ENCODE measurements at places on chromosomes 5 and 9.
A peak's percentile ranks its signal among the peaks of the same experiment; 100 is the strongest.

GRCh38 chr9:91994422-91994821, 44.4 kb upstream of the ROR2 start:
- DNase-seq = no peak

- no peak for DNase-seq
Measured at GRCh38 chr5:170939178-170939577, 77.4 kb downstream of the RANBP17 start.

- no peak for DNase-seq
Measured at GRCh38 chr5:150114102-150114641, 27.8 kb upstream of the CSF1R start.

DNA sequence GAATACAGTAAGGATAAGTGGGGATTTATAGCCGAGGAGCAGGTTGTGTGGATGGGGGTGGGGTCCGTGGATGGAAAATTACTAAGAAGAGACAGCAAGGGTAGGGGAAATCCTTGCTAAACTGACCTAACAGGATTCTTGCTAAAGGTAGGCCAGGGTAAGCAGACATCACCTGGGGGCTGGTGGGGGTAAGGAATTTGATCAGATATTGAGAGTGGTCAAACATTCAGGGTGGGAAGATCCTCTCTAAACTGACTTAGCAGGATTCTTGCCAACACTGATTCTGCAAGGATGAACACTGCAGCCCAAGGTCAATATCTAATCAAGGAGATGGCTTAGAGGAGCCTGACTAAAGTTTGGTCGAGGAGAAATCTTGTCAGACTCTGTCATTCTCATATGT, 2.7 kb upstream of the PLGRKT start:
- DNase-seq = no peak

- DNase-seq = no peak
Measured at GRCh38 chr9:134547161-134548100, 94.2 kb upstream of the COL5A1 start.

DNA sequence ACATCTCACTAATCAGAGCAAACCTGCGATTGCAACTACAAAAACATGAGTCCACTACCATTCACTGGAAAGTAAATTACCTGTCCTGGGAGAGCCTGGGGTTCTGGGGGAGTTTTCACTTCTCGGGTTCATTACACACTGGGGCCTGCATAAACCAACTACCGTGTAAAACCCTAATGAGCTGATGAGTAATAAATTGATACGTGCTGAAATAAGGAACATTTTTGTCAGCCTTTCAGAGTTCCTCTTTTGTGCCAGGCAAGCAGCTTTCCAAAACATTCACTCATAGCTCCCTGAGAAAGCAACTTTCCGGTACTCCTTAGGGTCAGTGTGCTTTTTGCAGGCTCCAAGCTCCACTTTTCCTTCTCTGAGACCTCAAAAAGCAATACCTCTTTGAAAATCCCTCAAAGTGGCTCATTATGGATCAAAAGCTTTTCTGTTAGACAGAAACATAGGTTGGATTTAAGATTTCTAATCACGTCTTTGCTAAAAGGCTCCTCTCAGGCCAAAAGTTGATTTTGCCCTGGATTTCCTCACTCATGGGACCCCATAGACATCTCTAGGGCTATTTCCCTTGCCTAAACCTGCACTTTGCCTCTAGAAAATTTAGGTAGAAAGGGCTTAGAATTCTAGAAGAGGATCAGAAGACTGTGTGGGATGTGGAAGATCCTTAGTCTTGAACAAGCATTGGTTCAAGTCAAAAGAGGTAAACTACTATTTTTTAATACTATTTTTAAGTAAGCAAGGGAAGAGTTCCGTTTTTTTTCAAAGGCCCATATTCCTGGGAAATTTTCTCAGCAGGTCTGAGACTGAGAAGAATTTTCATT, 74.8 kb downstream of the ST8SIA4 start:
- no peak for DNase-seq

- DNase-seq = no peak
Measured at GRCh38 chr5:136420168-136420898, 55.0 kb upstream of the TRPC7 start.

GRCh38 chr9:110936237-110936636, 102.0 kb downstream of the LPAR1 start:
- no peak for DNase-seq

GRCh38 chr5:156148301-156148700, 178.7 kb upstream of the SGCD start:
- DNase-seq = peak; percentile 82

GRCh38 chr5:148910216-148910615, 83.8 kb downstream of the ADRB2 start:
- no peak for DNase-seq

DNA sequence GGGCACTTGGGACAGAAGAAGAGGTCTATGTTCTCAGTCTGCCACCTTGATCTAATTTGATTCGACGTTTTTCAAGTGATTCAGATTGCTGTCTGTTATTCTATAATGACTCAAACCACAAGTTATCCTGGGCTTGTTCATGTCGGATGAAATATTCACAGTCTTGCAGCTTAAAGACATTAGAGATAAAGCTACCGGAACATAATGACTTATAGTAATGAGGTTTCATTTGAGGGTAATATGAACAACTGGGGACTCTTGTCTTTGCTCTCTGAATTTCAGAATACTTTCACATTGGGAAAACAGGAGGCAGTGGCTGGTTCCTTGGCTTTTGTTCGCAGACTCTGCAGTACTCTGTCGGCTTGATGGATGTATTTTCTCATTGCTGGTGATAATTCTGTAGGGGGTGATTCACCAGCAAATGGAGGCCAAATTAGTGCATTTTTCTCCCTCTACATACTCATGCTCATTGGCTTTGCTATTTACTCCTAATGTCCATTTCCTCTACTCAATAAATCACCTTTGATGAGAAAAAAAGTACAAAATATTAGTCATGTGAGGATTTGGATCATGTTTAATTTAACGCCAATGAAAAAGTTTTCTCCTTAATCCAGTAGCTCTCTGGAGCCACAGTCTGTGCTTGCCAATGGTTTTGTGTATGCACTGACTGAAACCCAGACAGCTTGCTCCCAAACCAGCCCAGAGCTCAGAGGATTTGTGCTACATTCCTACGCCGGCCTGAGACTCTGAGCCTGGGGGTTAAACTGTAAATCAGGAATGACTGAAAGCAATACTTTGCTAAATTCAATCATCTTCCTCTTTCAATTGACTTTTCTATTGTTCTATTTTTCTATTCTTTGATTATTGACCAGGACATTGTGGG, 154.7 kb upstream of the ANKH start:
- DNase-seq = peak; percentile 97

DNA sequence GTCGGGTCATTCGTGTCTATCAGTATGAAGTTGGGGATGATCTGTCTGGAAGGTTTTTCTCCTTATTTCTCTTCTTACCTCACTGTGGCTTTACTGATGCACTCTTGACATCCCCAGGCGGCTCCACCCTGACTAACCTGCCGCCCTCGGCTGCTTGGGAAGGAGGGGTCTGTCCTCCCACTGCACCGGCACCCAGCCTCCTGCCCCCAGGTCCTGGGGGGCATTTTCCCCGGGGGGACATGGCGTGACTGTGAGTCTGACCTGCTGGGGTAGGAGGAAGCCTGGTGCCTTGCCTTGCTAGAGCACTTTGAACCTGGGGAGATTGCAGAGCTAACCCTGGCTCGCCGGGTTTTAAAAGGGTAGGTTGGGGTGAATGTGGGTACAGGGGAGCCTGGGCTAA, 27.5 kb downstream of the DYNC2I2 start:
- no peak for DNase-seq

- no peak for DNase-seq
Measured at GRCh38 chr9:102950346-102950745, 44.8 kb upstream of the CYLC2 start.

GRCh38 chr5:63555874-63556273, 406.4 kb downstream of the HTR1A start:
- no peak for DNase-seq

GRCh38 chr9:132888151-132888550, 9.5 kb downstream of the SPACA9 start:
- no peak for DNase-seq

GRCh38 chr5:138440159-138441073, 1.6 kb downstream of the REEP2 start:
- no peak for DNase-seq

- peak; percentile 73 for DNase-seq
Measured at GRCh38 chr9:86282979-86283535, 719 bp upstream of the ISCA1 start.

- DNase-seq = no peak
Measured at GRCh38 chr5:172850454-172850797, 16.4 kb downstream of the ERGIC1 start.

DNA sequence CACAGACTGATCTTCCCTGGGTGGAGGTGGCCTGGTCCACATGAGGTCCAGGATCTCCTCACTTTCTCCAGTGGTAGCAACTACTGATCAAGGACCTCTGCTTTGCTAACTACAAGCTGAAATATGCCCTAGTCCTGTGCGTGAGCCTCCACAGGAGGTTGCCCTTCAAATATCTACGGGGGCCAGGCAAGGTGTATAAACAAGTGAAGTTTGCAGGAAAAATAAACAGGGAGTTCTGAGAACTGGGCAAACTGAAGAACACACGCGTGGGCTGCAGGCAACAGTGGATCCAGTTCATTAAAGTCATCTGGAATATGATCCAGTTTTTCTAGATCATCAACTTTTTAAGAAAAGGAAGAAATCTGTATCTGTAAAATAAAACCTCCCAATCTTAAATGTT, 167.5 kb upstream of the NR3C1 start:
- no peak for DNase-seq

GRCh38 chr9:35928591-35929452, 19.5 kb downstream of the SPAAR start:
- DNase-seq = peak; percentile 68

DNA sequence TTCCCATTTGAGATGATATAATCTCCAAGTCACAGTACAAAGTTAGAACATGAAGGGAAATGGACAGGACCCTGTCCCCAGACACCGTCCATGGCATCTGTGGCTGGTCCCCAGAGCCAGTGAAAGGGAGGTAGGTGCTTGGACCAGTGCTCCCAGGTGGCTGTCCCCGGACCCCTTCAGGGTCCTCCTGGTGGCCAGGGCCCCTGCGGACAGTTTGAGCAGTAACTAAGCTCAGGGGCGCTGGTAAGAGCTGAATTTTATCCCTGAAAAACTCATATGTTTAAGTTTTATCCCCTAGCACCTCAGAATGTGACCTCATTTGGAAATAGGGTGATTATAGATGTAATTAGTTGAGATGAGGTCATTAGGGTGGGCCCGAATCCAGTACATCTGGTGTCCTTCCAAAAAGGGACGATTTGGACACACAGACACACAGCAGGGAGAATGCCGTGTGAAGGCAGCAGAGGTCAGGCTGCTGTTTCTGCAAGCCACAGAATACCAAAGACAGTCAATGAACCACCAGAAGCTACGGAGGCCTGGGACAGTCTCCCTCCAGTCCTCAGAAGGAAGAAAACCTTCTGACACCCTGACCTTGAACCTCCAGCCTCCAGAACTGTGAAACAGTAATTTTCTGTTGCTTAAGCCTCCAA, 185.0 kb downstream of the ATPSCKMT start:
- DNase-seq = no peak

DNA sequence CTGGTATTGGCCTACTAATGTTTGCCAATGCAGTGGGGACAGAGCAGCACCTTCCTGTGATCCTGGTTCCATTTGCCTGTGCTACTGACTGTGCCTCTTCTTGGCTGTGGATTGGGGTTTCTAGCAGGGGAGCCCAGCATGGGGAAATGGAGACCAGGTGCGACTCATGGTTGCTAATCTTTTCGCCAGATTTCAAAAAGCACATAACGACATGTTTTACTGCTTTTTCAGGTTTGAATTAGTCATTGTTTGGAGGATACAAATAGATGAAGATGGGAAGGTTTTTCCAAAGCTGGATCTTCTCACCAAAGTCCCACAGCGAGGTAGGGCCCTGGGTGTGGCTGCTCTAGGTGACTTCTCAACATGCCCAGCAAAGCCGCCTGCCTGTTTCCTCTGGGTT, 57.6 kb downstream of the IPPK start:
- DNase-seq = no peak

DNA sequence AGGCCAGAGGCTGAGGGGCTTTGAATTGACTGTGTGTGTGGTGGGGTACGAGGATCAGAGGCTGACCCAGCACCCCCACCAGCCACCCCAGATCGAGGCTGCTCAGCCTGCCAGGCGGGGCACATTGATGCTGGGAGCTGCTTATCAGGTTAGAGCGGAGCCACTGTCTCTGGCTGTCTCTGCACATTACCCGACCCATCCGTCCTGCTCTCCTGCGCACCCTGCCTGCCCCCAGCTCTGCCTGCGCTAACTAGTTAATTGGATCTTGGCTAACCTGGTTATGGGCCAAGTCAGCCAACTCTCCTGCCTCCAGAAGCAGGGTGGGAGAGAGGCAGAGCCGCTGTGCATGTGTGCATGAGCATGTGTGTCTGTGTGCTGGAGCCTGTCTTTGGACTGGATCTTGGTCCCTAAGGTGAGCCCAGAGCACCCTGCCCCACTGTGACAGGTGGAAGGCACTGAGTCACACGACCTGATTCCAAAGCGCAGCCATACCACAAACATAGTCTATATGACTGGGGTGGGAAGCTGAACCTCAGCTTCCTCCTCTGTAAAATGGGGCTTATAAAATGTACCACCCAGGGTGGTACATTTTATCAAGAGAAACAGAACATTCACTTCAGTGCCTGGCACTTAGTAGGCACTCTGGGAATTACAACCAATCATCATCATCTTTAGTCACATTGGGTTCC, 39.7 kb downstream of the PCDH1 start:
- no peak for DNase-seq

DNA sequence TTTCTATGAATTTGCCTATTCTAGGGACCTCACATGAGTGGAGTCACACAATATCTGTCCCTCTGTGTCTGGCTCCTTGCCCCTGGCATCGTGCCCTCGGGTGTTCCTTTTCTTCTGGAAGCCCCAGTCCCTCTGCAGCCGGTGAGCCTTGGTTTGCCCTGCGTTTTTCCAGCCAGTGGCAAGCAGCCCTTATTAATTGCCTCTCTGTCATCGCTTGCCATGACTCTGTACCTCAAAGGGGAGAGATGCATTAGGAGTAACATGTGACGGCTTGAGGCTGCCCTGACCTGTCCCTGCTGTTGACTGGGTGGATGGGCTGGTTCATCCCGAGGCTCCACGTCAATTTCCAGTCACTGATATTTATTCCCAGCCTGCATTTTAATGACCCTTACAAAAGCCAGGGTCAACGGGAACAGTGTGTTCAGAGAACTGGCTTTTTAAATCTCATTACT, 87.3 kb downstream of the CFAP90 start:
- no peak for DNase-seq

GRCh38 chr5:59685793-59686192, 207.7 kb downstream of the PDE4D start:
- DNase-seq = peak; percentile 55

DNA sequence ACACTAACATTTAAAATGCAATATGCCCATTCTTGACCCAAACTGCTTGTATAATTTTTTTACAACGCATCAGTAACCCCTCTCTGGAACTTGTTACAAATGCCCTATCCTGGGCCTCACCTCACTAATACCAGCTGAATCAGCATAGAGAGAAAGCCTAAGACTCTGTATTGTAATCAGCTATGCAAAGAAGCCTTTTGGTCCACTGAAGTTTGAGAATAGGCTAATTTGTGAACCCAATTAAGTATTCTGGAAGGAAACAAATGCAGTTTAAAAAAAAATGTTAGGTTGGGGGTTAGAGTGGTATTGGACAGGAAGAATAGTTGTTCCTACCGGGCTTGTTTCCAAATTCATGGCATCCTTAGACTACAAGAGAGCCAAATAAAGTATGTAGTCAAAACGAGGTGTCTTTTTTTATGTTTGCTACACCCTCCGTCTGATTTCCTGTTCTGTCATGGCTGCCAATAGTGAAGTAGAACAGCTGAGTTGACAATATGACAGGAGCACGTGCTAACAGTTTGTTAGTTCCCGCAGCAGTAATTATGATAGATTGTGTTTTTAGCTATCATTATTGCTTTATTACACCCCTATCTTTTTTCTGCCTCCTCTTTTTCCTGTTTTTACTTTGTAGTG, 1048.7 kb upstream of the NUDT12 start:
- DNase-seq = no peak
